ENCODE measurements at places on chromosomes 4 and X. TPM values are rescaled to one million over a fixed set of nuclear protein-coding genes. Genes with fewer than 3 reads are reported as not detected.
A peak's percentile ranks its signal among the peaks of the same experiment; 100 is the strongest.

The ZCCHC18 gene
- polyA plus RNA-seq, result 4.4 TPM

The RASL11B gene
- polyA plus RNA-seq, result 41.2 TPM

The CCKAR gene
- not detected for polyA plus RNA-seq

The SYTL4 gene
- 16.3 TPM for polyA plus RNA-seq

- no peak for DNase-seq
Observed at GRCh38 chr4:20253735-20254409, 2.2 kb downstream of the SLIT2 start.

DNA sequence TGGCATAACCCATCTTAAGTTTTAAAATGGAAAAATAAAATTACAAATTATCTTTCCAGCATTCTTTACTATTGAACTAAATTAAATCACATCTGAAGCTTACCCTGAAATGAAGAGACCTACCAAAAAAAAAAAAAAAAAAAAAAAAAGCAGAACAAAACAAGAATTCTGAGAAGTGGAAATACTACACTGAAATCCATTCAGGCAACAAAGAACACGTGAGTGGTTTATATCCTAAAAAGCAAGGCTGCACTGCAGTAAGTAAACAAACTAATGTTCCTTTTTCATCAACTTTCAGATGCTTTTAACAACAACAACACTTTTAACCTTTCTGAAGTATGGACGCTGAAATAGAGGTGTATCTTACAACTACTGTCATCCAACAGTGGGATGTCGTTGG lies 7.5 kb downstream of the FRYL start:
- no peak for DNase-seq

DNA sequence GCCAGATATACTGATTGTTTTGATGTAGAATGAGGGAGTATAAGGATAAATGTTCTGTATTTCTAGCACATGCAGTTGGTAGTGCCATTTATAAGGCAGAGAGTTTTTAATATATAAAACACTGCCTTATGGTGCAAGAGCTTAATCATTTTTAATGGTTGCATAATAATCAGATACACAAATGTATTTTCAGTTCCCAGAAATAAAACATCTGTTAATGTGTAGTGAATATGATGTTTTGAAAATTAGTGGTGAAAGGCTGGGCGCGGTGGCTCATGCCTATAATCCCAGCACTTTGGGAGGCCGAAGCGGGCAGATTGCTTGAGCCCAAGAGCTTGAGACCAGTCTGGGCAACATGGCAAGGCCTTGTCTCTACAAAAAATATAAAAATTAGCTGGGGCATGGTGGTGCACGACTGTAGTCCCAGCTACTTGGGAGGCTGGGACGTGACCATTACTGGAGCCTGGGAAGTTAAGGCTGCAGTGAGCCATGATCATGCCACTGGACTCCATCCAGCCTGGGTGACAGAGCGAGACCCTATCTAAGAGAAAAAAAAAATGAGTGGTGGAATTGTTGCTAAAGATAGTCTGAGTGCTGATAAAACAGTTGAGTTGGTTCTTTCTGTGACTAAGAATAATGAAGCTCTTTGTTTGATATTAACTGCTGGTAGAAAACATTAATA lies 29.3 kb downstream of the CLCN3 start:
- DNase-seq, result no peak

GRCh38 chr4:147160908-147161513 lies 215.3 kb upstream of the TTC29 start:
- peak; percentile 43 for DNase-seq

DNA sequence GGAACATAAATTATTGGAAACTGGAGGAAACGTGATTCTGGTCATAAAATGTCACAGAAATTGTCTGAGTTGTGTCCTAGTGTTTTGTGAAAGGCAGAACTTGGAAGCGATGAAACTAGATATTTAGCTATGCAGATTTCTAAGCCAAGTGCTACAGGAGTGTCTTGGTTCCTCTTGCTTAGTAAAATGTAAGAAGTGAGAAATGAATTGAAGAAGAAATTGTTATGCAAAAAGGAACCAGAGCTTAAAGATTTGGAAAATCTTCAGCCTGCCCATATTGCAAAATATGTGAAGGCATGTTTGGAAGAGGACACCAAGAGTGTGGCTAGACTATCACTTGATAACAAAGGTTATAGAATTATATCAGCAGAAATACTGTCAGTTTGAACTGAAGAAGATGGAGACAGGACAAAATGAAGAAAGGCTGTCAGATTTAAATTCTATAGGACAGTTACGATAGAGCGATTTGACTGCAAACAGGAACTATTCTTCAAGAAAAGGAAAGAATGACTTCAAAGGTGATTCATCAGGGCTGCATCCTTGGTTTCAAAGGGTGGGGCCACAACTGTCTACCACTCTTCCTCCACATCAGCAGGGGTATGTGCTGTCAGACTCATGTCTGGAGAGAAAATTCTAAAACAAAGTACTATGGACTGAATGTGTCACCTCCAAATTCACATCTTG lies 9.4 kb upstream of the CDS1 start:
- DNase-seq, result no peak

- no peak for DNase-seq
Observed at GRCh38 chr4:147891476-147892115, 159.7 kb downstream of the ARHGAP10 start.

- peak; percentile 46 for DNase-seq
Observed at GRCh38 chrX:133670383-133670782, 255.1 kb upstream of the GPC4 start.

- DNase-seq, result no peak
Observed at GRCh38 chrX:129678614-129679195, 23.9 kb upstream of the APLN start.

DNA sequence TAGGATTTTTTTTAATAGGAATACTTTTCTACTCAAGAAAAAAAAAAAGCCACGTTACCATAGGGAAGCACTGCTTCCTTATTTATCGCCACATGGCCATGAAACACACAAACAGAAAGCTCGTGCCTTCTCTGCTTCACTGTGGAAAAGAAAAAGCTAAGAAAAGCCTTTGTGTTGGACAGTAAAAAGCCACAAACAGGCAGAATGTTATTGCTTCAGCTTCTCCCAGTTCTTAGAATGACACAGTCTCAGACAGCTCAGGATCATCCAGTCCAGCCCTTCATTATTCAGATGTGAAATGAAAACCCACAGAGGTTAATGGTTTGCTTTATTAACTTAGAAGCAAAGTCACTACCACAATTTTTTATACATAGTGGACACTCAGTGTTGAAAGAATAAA lies 181.6 kb upstream of the NOCT start:
- DNase-seq, result no peak
